ENCODE measurements at places on chromosomes 12 and 14. TPM values are rescaled to one million over a fixed set of nuclear protein-coding genes. Genes with fewer than 3 reads are reported as not detected.

KCNH5 gene
- total RNA-seq: not detected

PLEKHG7 gene
- total RNA-seq: not detected

BIN2 gene
- 1.3 TPM for total RNA-seq

EPS8 gene
- 15.0 TPM for total RNA-seq

ALDH2 gene
- 212 TPM for total RNA-seq

CHPT1 gene
- total RNA-seq: 20.7 TPM

XRCC3 gene
- 1.6 TPM for total RNA-seq

NEUROD4 gene
- total RNA-seq: not detected

RIPK3 gene
- 1.6 TPM for total RNA-seq

MMP14 gene
- 9.6 TPM for total RNA-seq

TAS2R30 gene
- total RNA-seq: 0.25 TPM

HELB gene
- total RNA-seq: 1.2 TPM

PLBD2 gene
- 20.3 TPM for total RNA-seq

SPRYD4 gene
- total RNA-seq: 2.8 TPM

PRH2 gene
- total RNA-seq: not detected

BAG5 gene
- total RNA-seq: 28.4 TPM

KRT79 gene
- not detected for total RNA-seq

KRT83 gene
- total RNA-seq: not detected

ZNF268 gene
- 5.6 TPM for total RNA-seq

PLA2G1B gene
- total RNA-seq: not detected

ESR2 gene
- total RNA-seq: 0.81 TPM

PWP1 gene
- total RNA-seq: 15.6 TPM

SLC10A1 gene
- total RNA-seq: not detected

GUCY2C gene
- not detected for total RNA-seq

MGP gene
- 159 TPM for total RNA-seq

GARIN6 gene
- total RNA-seq: not detected

RIMBP2 gene
- 0.27 TPM for total RNA-seq

SIX4 gene
- total RNA-seq: 28.4 TPM

ANKRD33 gene
- total RNA-seq: not detected

ADAMTS20 gene
- not detected for total RNA-seq

TPPP2 gene
- total RNA-seq: 3.2 TPM

ARF6 gene
- total RNA-seq: 34.0 TPM

CCNB1IP1 gene
- 27.6 TPM for total RNA-seq

PELI2 gene
- total RNA-seq: 1.9 TPM

MSRB3 gene
- total RNA-seq: 61.4 TPM

PAWR gene
- 3.5 TPM for total RNA-seq

All from psoas muscle (tissue), 8 donors.